ENCODE measurements at places on chromosomes 2 and 18.

GRCh38 chr2:96502891-96503636 is 2.1 kb downstream of the NEURL3 start:
- DNase-seq, result no peak

DNA sequence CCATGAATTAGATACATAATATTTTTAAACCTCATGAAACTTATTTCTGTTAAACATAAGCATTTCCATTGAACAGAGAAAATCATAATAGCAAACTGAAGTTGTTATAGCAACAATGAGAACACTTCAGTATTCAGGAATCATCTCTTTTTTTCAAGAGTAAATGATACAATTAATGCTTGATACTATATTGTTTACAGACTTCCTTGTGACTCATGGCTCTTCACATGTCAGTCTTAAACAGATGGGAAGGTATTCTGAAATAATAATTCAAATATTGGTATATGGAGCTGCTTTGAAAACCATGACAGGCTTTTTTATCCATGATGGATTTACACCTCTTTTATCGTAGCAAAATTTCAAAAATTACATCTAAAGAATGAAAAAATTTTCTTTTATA is 226.5 kb upstream of the RBMS1 start:
- DNase-seq, result no peak

GRCh38 chr2:120218181-120218580 is 5.0 kb downstream of the TMEM185B start:
- no peak for DNase-seq

GRCh38 chr2:155913356-155913755 is 419.2 kb downstream of the NR4A2 start:
- no peak for DNase-seq
